Stimulated activated CD8-positive, alpha-beta memory T cell treated with anti-CD3 and anti-CD28 coated beads, Interleukin-7, amount 100 ng/mL, for 4 hours (primary cell): ENCODE measurements at places on chromosomes 16 and 17.

- DNase-seq = no peak
Measured at GRCh38 chr17:13070732-13071131, 52.9 kb upstream of the ELAC2 start.

GRCh38 chr17:46141645-46142044, 51.6 kb downstream of the KANSL1 start:
- no peak for DNase-seq

GRCh38 chr17:50184611-50185398, 16.6 kb downstream of the COL1A1 start:
- no peak for DNase-seq

DNA sequence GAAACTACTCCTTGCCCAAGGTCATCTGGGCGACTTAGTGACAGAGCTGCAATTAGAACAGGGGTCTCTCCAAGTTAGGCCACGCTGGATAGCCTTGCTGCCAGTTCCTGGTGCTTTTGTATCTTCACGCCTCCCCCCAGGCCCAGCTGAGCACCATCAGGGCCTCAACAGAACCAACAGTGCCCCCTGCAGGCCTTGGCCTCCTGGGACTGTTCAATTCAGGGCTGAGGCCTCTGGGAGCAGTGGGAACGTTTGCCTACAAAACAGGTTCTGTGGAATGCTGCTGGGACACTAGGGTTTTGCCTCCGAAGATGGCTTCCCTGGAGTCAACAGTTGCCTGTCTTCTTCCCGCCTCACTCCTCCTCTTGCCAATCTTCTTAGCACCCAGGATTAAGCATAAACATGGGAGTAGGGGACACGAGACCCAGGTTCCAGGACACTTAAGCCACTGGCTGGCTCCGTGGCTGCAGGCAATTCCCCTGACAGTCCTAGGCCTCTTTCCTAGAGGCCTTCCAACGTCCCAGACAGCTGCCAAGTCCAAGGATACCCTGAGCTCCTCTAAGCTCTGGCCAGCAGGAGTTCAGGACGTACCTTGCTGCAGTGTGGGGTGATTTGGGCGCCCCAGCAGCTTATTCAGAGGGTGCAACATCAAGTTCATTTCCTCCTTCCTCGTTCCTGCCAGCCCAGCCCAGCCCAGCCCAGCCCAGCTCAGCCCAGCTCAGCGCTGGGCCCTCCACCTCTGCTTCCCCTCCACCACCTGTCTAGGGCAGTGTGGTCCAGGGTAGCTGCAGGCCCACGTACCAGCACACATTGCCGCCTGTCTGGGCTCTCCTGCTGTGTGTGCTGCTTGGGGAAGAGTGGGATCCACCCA, 246.6 kb upstream of the RPL38 start:
- DNase-seq = peak; percentile 2

DNA sequence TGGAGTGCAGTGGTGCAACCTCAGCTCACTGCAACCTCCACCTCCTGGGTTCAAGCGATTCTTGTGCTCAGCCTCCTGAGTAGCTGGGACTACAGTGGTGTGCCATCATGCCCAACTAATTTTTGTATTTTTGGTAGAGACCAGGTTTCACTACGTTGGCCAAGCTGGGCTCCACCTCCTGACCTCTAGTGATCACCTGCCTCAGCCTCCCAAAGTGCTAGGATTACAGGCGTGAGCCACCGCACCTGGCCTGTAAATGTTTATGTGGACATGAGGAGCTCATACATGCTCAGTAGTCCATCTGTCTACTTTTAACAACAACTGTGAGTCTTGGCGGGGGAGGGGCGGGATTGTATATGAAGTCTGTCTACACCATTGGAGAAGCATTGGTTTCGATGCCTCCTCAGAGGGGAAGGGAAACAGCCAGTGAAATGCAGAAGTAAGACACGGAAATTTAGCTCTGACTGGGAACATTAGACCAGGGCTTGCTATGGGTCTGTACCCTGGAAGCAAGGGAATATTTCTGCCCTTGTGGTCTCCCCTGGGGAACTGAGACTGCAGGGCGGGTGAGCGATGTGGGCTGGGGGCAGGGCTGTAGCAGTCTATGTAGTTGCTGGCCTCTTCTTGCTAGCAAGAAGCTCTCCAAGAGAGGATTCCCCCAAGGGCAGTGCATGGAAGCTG, 9.3 kb downstream of the NUBP1 start:
- DNase-seq = no peak

GRCh38 chr17:17080181-17080631, 37.9 kb downstream of the MPRIP start:
- no peak for DNase-seq
